ENCODE measurements at places on chromosomes 7 and 10. TPM values are rescaled to one million over a fixed set of nuclear protein-coding genes. Genes with fewer than 3 reads are reported as not detected.
A peak's percentile ranks its signal among the peaks of the same experiment; 100 is the strongest.

DNA sequence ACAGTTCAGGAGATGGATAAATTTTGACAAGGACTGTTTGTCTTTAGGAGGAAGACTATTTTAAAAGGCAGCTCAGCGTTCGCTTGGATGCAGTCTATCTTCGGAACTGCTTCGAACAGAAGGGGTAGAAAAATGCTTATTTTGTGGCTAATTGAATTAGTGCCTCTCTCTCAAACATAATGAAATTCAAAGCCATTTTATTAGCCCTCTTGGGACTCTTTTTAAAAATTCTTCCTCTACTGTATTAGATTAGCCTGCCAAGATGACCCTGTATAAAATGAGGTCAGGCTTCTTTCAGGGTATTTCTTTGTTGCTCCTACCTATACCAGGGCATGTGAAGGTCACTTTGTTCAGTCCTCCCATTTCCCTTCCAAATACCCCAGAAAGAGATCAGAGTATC is 379.2 kb upstream of the NFE2L3 start:
- DNase-seq = no peak

- no peak for DNase-seq
These were observed 265.6 kb upstream of the FOXK1 start for GRCh38 chr7:4416396-4417056.

- no peak for DNase-seq
These were observed 41.8 kb downstream of the UNC5B start for GRCh38 chr10:71253981-71254818.

- no peak for DNase-seq
These were observed 69.4 kb upstream of the INPP5A start for GRCh38 chr10:132468216-132468615.

GRCh38 chr10:131653140-131653539 is 247.7 kb upstream of the PPP2R2D start:
- no peak for DNase-seq

The TAS2R3 gene
- total RNA-seq = 1.2 TPM

The RGR gene
- not detected for total RNA-seq

- peak; percentile 74 for DNase-seq
These were observed 106.2 kb downstream of the SNX10 start for GRCh38 chr7:26397796-26398426.
